ENCODE measurements at places on chromosomes 5 and 9. TPM values are rescaled to one million over a fixed set of nuclear protein-coding genes. Genes with fewer than 3 reads are reported as not detected.

Gene PLAC8L1
- total RNA-seq = not detected

- DNase-seq = no peak
These were observed 2.9 kb downstream of the NR2F1 start for GRCh38 chr5:93585767-93586385.

Gene CDC25C
- 18.4 TPM for total RNA-seq

Gene NRARP
- total RNA-seq = 0.75 TPM

GRCh38 chr5:143261748-143262392 lies 141.6 kb downstream of the NR3C1 start:
- DNase-seq = no peak

Gene CTXN3
- total RNA-seq = not detected
